HT-29 (cell line): ENCODE measurements at places on chromosomes 4 and X.

DNA sequence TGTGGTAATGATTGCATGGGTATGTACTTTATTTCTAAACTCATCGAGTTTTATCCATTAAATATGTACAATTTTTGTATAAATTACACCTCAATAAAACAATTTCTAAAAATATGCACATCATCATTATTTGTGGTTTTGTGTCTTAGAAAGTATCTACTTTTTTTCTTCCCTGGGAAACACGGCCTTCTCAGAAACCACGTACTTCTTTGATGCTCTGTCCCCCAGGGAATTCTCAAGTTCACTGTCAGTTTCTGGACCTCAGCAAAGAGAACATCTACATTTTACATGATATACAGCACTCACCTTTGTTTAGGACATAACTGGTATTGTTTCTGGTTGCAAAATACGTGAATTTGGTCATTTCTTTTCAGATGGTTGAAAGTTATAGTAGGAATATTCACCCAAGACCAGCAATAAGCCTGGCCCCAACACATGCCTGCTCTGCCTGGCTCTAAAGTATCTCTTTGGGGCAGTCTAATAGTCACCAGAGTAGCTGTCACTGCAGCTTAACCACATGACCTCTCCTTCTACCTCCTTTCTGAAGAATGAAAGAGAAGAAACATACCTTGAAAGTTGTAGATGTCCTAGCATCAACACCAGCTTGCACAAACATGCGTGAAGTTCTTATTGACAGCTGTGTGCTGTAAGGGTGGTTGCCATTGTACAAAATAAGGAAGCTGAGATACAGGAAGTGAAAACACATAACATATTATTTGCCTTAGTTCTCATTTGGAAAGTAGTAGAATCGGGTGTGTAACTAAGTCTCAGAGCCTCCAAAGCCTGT lies 48.4 kb upstream of the SPANXN4 start:
- no peak for DNase-seq

GRCh38 chr4:151760002-151760401 lies 805 bp downstream of the GATB start:
- no peak for DNase-seq

GRCh38 chr4:38570647-38571276 lies 93.2 kb upstream of the KLF3 start:
- peak; percentile 39 for DNase-seq

DNA sequence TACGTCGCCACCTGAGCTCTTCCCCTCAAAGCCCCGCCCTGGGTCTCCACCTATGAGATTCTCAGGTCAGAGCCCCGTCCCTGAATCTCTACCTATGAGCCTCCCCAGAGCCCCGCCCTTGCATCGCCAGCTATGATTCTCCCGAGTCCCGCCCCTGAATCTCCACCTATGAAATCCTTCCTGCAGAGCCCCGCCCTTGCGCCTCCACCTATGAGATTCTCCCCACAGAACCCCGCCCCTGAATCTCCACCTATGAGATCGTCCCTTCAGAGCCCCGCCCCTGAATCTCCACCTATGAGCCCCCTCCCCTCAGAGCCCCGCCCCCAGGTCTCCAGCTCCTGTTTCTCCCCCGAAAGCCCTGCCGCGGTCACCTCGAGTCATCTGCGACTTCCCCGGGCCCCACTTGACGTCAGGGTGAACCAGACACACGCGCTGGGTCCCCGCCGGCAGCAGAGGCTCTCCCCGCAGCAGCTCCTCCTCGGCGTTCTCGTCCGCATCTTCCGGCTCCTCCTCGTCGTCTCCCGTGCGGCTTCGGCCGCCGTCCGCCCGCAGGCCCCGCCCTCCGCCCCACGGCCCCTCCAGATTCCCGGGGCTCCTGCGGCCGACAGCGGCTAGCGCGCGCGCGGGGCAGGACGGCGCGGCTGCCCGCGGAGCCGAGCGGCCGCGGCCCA lies 393 bp downstream of the GTPBP6 start:
- DNase-seq = peak; percentile 99

DNA sequence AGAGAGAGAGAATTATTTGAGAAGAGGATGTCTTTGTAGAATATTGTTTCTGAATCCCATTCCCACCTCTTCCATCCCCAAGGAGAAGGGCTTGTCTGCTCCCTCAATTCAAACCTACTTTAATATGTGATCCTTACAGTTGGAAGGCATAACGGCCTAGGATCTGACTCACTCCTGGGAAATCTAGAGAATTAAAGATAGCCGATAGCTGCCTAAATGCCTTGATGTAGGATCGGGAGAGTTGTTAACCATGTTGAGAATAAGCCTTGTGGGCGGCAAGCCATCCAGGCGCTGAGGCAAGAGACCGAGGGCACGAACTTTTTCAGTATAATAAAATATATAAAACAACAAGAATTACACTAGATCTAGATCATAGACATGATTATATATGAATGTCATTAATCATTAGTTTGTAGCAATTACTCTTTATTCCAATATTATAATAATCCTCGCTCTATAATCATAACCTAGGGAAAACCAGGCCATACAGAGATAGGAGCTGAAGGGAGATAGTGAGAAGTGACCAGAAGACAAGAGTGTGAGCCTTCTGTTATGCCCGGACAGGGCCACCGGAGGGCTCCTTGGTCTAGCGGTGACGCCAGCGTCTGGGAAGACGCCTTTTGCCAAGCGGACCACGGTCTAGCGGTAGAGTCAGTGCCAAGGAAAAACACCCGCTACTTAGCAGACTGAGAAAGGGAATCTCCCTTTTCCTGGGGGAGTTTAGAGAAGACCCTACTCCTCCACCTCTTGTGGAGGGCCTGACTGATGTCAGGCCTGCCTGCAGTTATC lies 13.5 kb downstream of the EMCN start:
- DNase-seq = no peak

DNA sequence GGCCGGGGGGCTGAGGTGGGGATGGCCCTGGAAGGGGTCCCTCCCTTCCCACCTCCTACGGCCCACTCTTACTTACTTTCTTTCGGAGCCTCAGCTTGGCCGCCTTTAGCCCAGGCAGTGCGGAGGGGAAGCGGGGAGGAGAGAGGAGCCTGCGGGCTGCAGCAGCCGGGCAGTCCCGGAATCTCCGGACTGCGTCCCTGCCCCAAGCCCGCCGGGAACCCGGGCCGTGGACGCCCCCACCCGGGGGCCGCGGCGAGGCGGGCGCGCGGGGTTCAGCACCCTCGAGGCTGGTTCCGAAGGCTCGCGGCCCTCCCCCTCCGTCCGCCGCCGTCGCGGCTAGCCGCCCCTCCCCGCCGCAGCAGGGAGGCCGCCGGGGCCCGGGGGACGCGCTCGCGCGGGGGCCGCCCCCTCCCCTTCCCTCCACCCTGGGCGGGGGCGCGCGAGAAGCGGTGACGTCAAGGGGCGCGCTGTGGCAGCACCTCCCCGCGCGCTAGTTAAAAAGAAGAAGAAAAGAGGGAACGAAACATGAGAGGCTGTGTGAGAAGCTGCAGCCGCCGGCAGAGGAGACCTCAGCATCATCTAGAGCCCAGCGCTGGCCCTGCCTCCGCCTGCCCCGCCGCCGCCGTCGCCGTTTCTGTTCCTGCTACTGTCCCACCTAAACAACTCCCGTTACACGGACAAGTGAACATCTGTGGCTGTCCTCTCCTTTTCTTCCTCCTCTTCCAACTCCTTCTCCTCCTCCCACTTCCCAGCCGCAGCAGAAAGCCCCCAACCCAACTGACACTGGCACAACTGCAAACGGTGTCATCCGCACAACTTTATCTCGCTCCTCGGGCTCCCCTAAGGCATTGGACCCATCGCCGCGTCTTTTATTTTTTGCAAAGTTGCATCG lies at the start of gene HHIP:
Gene HHIP (plus strand): TSS at position 526 of the 892 bp plus-strand sequence. CDS start 520 bp downstream, outside the sequence.
- DNase-seq = no peak

GRCh38 chr4:110527156-110527555 lies 51.2 kb downstream of the ENPEP start:
- no peak for DNase-seq

GRCh38 chr4:165489786-165490185 lies 111.0 kb downstream of the CPE start:
- no peak for DNase-seq
